NCI-H146 (cell line): ENCODE measurements at places on chromosomes 13 and 19.

DNA sequence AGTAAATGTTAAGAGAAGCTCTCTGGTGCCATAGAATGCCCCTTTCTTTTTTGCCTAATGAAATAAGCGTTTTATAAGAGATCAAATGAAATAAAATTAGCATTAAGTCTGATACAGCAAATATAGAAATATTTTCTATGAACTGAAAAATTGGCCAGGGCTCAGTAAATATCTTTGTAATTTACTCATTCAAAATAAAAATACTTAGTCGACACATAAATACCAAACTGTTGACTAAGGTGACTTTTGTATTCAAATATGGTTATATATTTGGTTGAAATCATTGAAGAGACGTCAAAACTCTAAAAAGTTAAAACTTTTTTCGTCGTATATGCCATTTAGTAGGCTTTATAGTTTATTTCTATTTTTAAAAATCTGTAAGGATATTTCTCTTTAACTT is 25.6 kb downstream of the IPO5 start:
- DNase-seq = no peak

- DNase-seq = peak; percentile 19
These were observed 103.9 kb downstream of the DNAJC15 start for GRCh38 chr13:43127103-43127798.

DNA sequence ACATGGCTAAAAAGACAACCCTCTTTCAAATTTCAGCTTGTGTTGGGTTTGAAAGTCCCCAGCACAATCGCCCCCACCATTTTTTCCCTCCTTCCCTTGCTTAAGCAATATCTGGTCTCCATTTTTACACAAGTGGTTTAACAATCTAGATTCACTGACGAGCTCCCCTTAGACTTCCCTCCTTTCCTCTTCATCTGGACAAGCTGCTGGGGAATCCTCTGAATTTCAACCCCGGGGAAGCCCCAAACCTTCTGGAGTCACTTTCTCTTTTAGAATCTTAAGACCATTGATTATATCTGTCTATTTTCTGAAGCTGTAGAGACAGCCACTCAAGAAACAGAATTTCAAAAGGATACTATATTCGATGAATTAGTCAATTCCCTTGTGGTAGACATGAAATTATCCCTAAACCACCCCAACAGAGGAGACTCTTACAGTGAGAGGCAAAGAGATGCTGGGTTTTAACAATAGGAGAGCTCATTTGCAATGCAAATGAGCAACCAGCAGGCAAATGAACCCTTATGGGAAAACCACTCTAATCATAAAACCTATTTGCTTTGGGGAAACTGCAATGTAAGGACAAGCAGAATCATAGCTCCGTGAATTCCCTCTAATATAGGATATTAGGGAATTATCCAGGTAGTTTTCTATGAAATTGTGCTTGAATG is 78.9 kb downstream of the TEX26 start:
- no peak for DNase-seq

DNA sequence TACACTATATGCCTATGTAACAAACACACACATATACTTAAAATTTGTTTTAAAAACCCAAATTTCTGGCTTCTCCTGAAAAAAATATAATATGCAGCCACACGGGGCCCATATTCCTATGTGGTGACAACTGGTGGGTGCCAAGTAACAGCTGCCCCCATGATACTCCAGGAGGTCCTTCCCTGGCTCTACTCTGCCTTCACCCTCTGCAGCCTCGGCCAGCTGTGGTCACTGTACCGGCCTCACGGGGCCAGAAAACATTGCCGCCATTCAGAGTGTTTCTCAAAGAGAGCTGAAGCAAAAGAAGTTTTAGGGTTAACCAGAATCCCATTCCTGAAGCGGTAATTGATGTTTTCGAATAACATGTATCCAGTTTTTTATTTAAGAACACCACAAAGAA is 32.6 kb upstream of the POP4 start:
- no peak for DNase-seq

GRCh38 chr19:6674868-6675305 is 4.9 kb upstream of the TNFSF14 start:
- DNase-seq = no peak

DNA sequence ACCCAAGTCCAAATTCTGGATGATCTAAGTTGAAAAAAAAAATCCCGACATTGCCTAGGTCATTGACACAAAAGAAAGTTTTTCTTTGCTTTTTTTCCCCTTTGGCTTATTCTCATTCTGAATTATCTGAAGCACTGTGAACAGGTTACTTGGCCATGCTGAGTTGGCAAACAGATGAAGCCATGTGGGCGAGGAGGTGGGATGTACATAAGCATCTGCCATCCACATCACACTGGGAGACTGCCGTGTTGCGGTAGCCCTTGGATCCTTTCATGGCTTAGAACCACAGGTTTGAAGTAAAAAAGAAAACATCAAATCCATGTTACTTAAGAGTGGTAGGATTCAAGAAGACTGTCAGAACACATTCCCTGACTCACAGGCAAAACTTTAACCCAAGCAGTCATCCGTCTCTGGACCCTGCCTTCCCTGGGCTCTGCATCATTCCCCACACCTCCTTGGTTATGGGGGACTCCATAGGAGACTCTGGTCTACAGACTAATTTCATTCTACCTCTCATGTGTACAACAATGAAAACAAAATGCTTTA is 242.5 kb upstream of the SERP2 start:
- DNase-seq = peak; percentile 14
